Left renal cortex interstitium (tissue), 4 donors: ENCODE measurements at places on chromosomes 16 and 17.

DNA sequence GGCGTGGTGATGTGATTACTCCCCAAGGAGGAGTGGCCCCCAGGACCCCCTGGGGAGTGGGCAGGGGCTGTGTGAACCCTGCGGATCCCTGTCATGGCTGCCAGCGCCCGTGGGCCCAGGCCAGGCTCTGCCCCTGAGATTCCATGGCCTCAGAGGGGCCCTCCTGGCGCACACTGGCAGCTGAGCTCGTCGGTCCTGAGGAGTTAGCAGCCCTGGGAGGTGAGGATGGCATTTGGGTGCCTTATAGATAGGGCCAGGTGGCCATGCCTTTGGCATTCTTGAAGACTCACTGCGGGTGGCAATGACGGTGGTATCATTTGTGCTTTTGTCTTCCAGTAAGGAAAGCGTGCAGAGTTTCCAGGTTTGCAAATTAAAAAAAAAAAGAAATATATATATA, 146.8 kb upstream of the GSE1 start:
- DNase-seq, result no peak

DNA sequence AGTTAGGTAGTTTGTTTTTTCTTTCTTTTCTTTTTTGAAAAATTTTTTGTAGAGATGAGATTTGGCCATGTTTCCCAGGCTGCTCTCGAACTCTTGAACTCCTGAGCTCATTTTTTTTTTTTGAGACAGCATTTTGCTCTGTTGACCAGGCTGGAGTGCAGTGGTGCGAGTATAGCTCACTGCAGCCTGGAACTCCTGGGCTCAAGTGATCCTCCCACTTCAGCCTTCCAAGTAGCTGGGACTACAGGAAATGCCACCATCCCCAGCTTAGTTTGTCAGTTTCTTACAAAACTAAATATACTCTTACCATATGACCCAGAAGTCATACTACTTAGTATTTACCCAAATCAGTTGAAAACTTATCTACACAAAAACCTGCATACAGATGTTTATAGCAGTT, 14.4 kb upstream of the FBXO47 start:
- no peak for DNase-seq

DNA sequence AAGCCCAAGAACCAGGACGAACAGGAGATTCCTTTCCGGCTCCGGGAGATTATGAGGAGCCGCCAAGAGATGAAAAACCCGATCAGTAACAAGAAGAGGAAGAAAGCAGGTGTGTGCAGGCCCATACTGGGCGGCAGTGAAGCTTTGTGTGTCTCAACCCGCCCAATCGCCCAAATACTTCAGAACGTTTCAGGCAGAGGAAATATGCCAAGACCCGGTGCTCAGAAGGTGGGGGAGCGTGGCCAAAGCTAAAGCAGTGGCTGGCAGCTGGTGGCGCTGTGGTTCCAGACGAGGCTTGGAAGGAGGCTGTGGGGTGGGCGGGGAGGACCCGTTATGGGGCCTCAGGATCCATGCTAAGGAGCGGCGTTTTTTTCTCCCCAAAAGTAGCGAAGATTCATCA, 1.2 kb downstream of the CCDC137 start:
- no peak for DNase-seq

GRCh38 chr17:65103896-65104295, 33.3 kb upstream of the RGS9 start:
- no peak for DNase-seq

- DNase-seq, result no peak
Observed at GRCh38 chr17:50661348-50661747, 26.7 kb downstream of the ABCC3 start.

DNA sequence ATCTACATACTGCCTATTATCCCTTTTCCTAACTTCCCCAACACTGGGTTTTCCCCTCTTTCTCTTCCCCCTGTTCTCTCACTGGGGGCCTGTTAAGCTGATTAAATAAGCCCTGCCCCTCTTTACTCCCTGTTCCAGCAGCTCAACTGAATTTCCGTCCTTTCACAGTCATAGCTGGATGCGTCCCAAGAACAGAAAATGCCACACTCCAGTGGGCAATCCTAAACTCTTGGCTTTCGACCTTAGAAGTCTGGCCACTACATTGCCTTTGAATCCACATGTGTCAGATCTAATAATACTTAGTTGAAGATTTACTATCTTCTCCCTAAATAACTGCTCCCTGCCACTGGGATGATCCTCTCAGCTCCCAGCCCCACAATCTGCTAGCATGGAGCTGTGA, 34.5 kb downstream of the KCNJ16 start:
- DNase-seq, result no peak

- no peak for DNase-seq
Observed at GRCh38 chr16:75251280-75252048, at the start of gene BCAR1. TSS of gene BCAR1 (minus strand) at chr16:75251624. CDS start at chr16:75251482, 142 bp downstream.

GRCh38 chr16:58421529-58421928, 29.3 kb downstream of the GINS3 start:
- no peak for DNase-seq

DNA sequence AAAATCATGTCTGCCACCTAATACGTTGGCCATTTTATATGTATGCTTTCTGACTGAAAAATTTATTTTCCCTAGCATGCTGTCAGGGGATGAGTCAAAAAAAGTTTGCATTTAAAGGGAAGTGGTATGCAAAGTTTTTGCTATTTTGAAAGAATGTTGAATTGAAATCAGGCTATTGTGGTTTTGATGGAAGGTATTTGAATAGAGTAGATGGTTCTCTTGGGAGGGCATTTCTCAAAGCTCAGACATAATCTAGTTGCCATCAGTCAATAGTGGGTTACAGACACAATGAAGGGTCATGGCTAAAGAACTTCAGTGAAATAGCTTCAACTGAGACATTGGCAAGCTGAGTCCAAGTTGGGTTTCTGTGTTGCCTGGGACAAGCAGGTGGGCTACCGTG, 102.4 kb downstream of the MAP2K6 start:
- DNase-seq, result no peak

- DNase-seq, result no peak
Observed at GRCh38 chr16:35510701-35511100, 2051.3 kb downstream of the TP53TG3F start.

- no peak for DNase-seq
Observed at GRCh38 chr17:76219670-76220383, 20.5 kb downstream of the RNF157 start.

DNA sequence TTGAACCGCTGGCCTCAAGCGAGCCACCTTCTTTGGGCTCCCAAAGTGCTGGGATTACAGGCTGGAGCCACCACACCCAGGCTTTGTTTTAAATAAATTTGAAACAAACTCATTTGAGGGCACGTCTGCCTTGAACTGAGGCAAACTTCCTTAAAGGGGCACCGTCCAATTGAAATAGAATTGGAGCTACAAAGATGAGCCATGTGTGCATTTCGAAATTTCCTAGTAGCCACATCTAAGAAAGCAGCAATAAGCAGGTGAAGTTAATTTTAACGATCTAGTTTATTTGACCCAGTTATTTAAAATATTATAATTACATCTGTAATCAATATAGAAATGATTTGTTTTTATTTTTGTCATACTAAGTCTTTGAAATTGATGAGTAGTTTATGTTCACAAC, 755 bp upstream of the C16orf89 start:
- DNase-seq, result no peak

GRCh38 chr17:81566461-81567126, 14.4 kb upstream of the FAAP100 start:
- peak; percentile 56 for DNase-seq

DNA sequence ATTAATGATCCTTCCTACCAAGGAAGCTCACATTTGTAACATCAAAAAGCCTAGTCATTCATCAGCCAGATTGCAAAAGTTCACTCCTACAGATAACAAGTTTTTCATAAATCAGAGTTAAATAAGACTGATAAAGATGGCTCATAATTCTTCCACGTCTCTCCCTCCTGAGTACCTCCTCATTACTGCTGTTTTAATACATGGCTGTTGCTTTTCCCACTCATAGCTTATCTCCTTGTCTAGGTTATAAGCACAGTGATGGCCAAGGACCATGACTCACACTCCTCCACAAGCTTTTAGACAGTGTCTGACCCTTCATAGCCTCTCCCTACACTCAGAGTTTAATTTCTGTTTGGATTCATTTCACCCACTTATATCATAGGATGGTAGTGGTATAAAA, 100.9 kb upstream of the MON1B start:
- DNase-seq, result no peak

DNA sequence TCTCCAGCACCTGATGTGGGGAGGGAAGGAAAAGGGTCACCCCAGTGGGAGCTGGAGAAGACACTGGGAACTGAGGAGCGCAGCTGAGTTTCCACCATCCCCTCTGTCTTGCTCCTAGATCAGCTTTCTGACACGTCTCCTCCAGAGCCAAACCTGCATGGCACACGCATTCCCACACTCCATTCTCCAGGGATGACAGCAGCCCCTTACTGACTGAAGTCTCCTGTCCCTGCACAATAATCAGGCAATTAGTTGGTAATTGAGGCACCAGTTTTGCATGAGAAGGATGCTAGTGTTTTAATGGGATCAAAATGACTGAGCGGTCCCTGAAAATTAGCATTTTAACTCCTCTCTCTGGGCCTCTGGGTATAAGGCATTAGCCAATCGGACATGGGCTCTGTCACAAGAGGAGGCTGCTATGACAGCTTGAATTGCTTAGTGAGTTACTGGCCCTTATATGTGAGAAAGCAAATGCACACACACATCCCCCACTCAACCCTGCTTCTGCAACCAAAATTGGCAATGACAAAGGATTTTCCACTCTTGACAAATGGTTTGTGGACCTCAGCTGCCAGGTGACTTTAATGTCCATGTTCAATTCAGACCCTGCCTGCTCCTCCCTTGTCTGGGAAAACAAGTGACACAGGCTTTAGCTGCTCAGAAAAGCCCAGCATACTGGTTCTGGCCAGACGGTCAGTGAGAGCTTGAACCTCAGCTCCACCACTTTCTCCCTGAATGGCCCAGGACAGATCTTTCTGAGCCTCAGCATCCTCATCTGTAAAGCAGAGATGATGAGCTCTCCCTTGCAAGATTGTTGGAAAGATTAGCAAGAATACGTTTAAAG, 57.2 kb upstream of the SREBF1 start:
- DNase-seq, result no peak

- no peak for DNase-seq
Observed at GRCh38 chr16:68356249-68356918, 45.6 kb downstream of the PRMT7 start.

- DNase-seq, result no peak
Observed at GRCh38 chr16:10608687-10609401, 28.4 kb upstream of the EMP2 start.

DNA sequence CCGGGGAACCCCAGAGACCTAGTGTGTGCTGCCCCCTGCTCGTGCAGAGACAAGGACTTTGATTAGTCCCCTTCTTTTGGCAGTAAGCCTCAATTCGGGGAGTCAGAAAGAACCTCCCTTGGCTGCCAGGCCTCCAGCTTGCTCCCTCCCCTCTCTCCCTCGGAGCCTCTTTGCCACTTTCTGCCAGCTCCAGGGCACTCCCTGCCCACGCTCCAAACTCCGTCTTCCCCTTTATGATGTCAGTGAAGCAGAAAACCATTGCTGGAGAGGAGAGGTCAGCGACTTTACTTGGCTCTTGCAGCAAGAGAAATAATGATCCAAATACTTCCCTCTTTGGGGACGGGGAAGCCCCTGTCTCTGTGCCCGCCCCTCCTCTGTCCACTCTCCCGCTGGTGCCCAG, 28.1 kb downstream of the TTYH2 start:
- DNase-seq, result no peak

DNA sequence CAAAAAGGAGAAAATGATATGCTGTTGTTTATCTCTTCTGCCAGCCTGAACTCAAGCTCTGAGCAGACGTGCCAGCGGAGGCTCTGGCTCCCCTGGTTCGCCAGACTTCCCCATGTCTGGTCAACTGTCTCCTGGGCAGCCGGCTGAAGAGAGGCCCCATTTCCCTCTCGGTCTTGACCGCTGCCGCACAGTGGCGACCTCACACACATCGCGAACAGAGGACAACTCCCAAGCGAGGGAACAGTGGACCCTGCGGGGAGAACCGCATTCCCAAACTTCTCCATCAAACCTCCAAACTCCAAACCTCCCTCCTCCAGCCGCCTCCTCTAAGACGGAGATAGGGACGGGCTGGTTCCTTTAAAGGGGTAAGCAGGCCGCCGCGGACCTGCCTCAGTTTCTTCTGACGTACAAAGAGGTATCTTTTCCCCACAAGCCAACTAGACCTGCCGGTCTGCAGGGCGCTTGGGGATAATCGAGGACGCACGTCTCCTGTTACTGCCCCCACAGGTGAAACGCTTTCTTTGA, 24.9 kb upstream of the RFFL start:
- peak; percentile 31 for DNase-seq
